A549 treated with RU486 at 1 μM for 4 hours (cell line): ENCODE measurements at places on chromosomes 3 and 15. TPM values are rescaled to one million over a fixed set of nuclear protein-coding genes. Genes with fewer than 3 reads are reported as not detected.

COL6A6 gene
- total RNA-seq, result not detected in 5 replicates

DGKG gene
- 8.0 to 18.8 TPM (median 11.4 TPM) in 5 replicates for total RNA-seq

SYNPR gene
- total RNA-seq, result not detected in 5 replicates

MUC20 gene
- 0.51 to 1.1 TPM (median 0.80 TPM) in 5 replicates for total RNA-seq

OXTR gene
- total RNA-seq, result 6.8 to 9.4 TPM (median 8.8 TPM) in 5 replicates

ARGFX gene
- not detected in 5 replicates for total RNA-seq

FBXL22 gene
- total RNA-seq, result 0.14 to 0.31 TPM (median 0.19 TPM) in 5 replicates

ALDH1A3 gene
- 15.6 to 26.0 TPM (median 18.8 TPM) in 5 replicates for total RNA-seq

AMIGO3 gene
- total RNA-seq, result 0.35 to 0.85 TPM (median 0.59 TPM) in 5 replicates

ANKRD63 gene
- total RNA-seq, result 0.31 to 0.80 TPM (median 0.44 TPM) in 4 of 5 replicates, not detected in the other

RHCG gene
- 30.6 to 43.6 TPM (median 33.0 TPM) in 5 replicates for total RNA-seq

CYP1A2 gene
- not detected in 5 replicates for total RNA-seq

PPARG gene
- 37.6 to 40.8 TPM (median 38.3 TPM) in 5 replicates for total RNA-seq

RCCD1 gene
- total RNA-seq, result 21.2 to 43.5 TPM (median 33.8 TPM) in 5 replicates

GAP43 gene
- 0.08 TPM in 1 of 5 replicates, not detected in the others for total RNA-seq

PPP1R14D gene
- total RNA-seq, result 0.28 to 0.38 TPM in 2 of 5 replicates, not detected in the others

TMEM207 gene
- not detected in 5 replicates for total RNA-seq

CACNA2D3 gene
- 0.03 to 0.05 TPM in 2 of 5 replicates, not detected in the others for total RNA-seq

GOLGA8S gene
- 0.09 to 0.16 TPM (median 0.14 TPM) in 5 replicates for total RNA-seq

PDZRN3 gene
- not detected in 5 replicates for total RNA-seq

CX3CR1 gene
- not detected in 5 replicates for total RNA-seq

HHLA2 gene
- total RNA-seq, result 0.03 to 0.14 TPM (median 0.10 TPM) in 4 of 5 replicates, not detected in the other
